Cerebellar cortex (tissue), 1 donor: ENCODE measurements at places on chromosomes 7 and 10.

DNA sequence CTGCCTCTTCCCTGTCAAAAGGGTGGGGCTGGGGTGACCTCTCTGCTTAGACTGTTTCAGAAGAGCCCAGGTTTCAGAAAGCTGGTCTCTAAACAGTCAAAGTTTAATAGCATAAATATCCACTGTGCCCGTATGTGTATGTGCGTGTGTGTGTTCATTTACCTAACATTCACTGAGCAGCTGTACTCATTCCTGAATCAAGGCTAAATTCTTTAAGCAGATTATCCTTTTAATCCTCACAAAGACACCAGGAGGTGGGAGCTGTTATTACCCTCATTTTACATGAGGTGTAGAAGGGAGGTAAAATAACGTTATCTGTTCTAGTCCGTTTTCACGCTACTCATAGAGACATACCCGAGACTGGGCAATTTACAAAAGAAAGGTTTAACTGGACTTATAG lies 72.2 kb downstream of the RSU1 start:
- no peak for DNase-seq

DNA sequence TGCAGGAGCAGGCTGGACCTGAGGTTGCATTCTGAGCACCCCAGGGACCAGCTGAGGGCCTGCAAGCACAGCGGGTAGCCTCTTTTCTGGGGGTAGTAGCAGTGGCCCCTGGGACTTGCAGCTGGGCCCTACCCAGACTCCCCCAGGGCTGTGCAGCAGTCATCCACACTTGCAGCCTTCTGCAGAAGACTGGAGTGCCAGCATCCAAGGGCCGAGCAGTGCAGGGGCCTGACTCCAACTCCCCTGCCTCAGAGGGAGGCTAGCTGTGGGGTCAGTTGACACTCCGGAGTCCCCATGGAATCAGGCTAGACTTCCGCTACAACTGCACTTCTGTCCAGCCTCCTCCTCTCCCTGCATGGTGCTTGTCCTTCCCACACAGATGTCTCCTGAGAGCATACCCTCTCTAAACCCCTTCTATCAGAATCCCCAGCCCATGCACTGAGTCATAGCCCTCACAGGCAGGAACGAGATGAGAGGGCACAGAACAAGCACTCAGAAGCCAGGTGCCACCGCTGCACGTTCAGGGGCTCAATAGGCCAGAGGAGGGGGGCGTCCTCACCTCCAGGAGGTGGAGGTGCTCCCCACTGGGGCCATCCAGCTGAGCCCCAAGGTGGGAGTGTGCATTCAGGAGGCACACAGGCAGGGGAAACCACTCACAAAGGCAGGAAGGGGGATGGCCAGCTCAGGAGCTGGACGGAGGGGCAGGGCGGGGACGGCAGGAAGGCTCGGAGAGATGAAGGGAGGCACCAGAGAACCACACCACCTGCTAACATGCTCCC lies 7.5 kb downstream of the RASGEF1A start:
- DNase-seq: no peak

GRCh38 chr10:35409094-35409582 lies 72.8 kb downstream of the CCNY start:
- no peak for DNase-seq

- no peak for DNase-seq
Measured at GRCh38 chr10:124676416-124677062, 67.6 kb downstream of the FAM53B start.

DNA sequence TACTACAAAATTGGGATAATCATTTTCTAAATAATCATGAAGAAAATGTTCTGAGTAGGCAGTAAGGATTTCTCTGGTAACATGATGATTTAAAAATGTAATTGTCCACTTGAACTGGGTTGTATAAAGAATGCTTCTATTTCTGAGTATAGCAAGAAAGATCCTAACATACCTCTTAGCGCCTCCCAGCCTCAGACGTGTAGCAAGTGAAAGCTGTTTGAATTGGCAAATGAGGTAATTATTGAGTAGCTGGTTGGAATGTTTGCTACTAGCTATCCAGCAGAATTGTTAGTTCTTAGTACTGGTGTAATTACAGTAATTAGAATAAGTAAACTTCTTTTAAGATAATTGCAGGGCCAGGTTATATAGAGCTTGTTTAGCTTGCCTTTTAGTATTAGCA lies 47.9 kb downstream of the SEPTIN7 start:
- no peak for DNase-seq

GRCh38 chr7:87837597-87837996 lies 38.6 kb downstream of the SLC25A40 start:
- DNase-seq: no peak

DNA sequence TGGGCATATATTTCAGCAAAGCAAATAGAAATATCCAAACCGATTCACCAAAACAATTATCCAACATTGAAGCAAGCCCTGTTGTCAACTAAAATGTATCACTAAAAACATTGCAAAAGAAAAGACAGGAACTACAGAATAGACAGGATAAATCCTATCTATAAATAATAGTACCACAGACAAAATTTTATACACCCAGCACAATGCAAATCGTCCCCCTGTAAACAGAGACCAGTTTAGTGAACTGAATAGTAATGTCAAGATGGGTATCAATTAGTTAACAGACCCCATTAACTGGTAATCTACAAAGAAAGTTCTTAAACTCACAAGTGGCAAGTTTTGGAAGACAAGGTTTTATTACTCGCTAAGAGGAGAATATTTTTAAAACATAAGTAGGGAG lies 4.0 kb downstream of the ZC3HAV1 start:
- no peak for DNase-seq

DNA sequence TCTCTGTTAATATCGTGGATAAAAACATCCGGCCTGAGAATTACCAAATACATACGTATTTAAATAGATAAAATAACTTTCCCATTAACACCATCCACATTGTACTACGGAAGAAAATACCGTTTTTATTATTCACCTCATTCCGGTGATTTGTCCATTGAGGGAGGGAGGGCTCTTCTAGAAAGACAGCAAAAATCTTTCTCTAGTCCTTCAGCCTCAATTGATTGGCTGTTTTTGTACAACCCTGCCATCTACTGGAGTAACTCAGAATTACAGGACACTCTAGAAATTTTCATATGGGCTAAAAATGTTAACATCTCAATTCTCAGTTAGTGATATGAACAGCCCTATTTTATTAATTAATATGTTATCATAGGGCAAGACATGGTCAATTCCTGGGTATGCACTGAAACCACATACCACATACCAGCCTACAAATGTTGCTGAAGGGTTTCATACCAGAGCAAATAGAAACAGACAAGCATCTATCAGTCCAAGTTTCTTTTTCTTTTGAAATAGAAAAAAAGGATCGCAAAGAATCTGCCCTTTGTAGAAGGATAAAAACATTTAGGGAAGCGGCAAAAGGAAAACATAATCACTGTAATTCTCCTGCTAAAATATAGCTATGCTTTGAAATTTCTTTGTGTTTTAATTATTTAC lies 55.8 kb upstream of the CDCA7L start:
- DNase-seq: peak; percentile 76

DNA sequence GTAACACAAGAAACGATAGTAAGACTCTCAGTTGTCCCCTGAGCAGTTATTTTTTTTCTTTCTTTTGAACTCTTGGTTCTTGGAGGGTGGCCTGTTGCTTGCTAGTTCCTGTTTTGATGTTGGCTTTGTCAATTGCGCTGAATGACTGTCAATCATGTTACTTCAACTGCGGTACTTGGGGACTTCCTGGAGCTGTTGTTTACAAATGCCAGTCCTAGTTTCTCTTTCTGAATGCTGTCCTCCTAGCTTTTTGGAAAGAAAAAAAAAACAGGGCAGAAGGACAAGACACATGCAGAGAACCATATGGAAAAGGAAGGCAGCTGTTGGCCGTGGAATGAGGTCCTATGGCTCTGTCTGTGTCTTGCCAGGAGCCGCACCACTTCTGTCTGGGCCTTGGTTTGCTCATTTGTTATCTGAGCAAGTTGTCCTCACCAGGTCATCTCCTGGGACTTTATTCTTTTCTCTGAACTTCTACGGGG lies 7.0 kb upstream of the PDCD4 start:
- peak; percentile 81 for DNase-seq

DNA sequence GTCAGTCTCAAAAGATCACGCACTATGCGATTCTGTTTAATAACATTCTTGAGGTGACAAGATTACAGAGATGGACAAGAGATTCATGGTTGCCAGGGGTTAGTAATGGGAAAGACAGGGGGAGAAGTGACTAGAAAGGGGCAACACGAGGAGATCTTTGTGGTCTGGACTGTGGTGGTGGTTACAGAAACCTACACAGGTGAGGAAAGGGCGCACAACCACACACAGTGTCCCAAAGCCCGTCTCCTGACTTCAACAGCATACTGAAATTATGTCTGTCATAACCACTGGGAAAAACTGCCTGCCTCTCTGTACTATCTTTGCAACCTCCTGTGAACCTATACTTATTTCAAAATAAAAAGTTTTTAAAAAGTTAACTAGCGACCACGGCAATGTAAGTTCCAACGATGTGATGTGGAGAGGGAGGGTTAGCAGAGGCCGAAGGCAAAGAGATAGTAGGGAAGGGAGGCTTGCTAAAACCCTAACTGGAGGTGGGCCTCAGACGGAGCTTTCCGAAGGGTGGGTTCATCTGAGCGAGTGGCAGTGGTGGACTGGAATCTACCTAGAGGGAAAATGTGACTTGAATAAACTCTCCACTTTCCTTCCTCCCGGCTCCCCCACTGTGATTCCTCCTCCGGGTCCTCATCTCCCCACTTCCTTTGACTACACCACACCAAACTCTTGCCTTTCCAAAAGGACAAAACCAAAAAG lies 43.7 kb downstream of the GNA12 start:
- no peak for DNase-seq

DNA sequence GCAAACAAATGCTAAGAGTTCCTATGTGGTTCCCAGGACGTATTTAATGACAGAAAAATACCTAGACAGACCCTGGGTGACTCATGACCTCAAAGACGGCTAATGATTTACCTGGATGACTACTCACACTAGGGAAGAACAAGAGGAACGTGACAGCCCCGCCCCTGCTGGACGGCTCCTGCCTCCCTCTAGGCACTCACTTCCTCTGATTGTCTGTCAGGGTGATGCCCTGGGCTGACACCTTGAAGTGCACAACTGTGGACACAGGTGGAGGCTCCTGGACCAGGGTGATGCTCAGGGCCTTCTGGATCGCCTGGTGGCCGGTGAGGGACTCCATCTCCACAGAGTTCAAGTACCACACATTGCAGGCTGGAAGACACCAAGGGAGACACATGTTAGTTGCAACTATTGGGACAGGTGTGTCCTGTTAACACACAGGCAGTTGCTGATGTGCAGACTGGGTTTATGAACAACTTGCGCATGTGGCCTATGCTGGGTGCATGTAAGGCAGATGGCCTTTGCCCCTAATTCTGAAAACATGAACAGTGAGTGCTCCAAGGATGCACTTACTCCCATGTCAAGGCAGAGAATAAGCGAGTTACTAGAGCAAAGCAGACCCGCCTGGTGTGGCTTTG lies 298.3 kb downstream of the TNS3 start:
- DNase-seq: no peak

DNA sequence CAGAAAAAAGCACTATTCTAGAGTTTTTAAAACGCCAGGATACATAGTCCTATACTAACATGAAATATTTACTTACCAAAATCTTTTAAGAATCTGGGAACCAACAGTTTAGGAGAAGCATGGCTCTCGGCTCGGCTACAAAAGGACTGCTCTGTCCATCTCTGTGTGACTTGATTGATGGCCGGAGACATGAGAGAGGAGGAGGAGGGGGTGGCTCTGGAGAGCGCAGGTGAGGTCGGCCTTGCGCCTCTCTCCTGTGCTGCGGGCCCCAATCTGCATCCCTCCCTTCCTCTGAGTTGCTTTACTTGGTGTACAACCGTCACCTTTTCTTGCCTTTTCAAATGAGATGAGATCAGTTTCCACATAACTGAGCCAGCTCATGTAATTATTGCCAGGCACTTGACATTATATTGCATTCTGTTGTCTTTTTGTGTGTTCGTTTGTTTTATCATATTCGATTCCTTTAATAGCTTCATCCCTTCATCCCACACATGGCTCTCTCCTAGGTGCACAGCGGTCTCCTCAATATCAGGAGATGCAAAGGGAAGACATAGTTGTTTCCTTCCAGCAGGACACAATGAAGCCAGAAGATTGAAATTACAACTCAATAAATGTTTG lies 87.8 kb upstream of the KLF6 start:
- no peak for DNase-seq

DNA sequence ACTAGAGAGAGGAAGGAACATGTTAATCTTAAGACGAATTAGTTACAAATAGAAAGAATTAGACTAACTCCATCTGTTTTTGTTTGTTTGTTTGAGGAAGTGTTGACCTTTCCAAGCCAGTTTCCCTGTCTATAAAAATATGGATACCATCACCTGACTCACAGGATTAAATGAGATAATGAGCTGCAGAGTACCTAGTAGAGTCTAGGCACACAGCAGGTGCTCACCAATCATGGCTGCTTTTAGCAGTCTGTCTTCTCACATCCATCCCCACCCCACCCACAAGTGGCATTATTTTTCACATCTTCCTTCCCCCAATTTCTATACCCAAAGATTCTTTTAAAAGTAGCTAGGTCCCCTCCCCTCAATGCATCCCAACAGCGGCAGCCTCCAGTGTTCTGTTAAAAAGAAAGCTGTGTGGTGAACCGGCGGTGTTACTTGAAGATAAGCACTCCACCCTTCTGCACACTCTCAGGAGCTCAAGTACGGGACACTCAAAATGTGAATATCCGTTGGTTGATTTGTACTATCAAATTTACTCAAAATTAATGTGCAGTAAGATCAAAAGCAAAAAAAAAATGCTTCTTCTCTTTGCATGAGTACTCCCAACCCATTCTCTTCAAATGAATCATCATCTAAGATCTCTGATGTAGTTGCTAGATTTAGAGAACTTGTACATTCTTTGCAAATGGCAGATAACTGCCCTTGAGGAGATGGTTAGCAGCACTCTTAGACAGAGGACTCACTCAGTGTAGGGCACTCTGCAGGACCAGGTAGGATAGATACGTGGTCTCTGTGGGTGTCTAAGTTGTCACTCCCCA lies 145.4 kb upstream of the ASAH2 start:
- DNase-seq: no peak

DNA sequence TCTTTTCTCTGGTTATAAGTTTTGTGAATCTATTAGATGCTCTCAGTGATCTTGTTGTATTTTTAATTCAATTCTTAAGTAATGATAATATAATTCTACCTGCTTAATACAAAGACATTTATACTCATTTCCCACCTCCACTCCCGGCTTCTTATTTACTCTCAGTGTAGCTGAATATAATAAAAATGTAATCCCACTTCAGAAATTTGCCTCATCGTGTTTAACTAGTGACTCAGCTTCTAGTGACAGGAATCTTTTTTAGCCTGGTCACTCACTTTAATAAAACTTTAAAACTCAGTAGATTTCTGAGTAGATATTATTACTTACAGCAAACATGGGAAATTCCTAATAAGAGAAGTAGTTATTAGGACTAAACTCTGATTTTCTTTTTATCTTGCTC lies 1506.2 kb upstream of the LRRTM3 start:
- no peak for DNase-seq

DNA sequence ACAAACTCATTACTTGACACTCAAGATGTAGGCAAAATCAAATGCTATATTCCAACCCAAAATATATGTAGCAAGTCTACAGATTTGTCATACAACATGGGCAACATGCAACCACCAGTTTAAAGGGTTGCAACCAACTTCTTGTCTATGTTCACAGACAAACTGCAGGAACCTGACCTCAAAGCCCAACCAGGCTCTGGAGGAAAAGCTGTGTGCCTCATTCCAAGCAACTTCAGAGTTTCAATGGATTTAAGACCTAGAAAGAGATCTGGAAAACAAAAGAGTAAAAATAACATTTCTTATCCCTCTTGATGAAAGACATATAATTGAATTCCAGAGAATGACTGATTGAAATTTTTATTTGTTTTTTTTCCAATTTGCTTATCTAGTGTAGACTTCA lies 300.5 kb upstream of the ETV1 start:
- no peak for DNase-seq
